ENCODE measurements at places on chromosomes 16 and 17.

DNA sequence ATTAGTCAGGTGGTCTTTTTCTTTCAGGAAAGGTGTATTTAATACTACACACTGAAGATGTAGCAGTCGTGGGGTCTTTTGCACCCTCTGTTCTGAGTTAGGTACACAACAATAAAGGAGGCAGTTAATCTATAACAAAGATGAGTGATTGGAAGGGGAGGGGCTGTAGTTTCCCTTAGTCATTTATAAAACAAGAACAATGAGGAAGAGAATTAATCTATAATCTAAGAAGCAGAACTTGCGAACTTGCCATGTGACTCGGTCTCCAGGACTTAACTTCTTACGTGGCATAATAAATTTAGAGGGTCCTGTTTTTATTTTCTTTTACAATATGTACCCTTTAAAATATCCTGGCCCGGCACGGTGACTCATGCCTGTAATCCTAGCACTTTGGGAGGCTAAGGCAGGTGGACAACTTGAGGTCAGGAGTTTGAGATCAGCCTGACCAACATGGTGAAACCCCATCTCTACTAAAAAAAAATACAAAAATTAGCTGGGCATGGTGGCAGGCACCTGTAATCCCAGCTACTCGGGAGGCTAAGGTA, 8.6 kb upstream of the APPBP2 start:
- DNase-seq: no peak

- DNase-seq: no peak
These were observed 289.7 kb upstream of the ZFHX3 start for GRCh38 chr16:73337373-73338296.

DNA sequence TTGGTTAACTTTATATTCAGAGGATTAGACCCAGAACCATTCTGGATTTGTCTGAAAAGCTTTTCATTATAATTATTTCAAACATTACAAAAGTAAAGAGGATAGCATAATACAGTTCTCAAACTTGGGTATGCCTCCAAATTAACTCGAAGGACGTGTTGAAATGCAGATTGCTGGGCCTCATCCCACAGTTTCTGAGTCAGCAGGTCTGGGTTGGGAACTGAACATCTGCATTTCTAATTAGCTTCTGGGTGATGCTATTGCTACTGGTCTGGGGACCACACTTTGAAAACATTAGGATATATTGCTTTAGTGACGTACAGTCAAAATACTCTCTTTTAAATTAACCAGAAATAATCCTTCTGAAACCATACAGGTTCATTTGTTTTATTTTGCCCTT, 10.0 kb downstream of the TPPP3 start:
- no peak for DNase-seq

DNA sequence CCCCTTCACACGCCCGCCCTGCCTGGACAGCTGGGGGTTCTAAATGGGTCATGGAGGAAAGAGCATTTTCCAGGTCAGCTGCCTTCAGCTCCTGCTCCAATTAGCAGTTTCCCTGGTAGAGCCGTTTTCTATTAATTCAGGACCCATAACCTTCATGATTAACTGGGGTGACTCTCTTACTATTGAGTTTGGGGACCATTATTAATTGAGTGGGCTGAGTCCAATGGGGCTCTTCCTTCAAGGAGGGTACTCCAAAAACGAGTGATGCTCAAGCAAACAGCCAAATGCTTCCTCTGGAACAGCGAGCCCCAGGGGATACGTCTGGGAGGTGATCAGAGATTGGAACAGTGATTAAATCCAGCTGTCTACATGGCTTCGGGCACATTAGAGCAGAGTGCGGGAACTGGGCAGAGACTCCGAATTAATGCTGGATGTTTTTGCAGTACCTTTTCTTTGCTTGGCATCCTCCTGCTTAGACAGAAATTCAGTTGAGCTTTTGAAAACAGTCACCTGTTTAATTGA, 68.1 kb upstream of the CACNG3 start:
- no peak for DNase-seq

- DNase-seq: no peak
These were observed 29.4 kb downstream of the C16orf87 start for GRCh38 chr16:46801428-46802049.

DNA sequence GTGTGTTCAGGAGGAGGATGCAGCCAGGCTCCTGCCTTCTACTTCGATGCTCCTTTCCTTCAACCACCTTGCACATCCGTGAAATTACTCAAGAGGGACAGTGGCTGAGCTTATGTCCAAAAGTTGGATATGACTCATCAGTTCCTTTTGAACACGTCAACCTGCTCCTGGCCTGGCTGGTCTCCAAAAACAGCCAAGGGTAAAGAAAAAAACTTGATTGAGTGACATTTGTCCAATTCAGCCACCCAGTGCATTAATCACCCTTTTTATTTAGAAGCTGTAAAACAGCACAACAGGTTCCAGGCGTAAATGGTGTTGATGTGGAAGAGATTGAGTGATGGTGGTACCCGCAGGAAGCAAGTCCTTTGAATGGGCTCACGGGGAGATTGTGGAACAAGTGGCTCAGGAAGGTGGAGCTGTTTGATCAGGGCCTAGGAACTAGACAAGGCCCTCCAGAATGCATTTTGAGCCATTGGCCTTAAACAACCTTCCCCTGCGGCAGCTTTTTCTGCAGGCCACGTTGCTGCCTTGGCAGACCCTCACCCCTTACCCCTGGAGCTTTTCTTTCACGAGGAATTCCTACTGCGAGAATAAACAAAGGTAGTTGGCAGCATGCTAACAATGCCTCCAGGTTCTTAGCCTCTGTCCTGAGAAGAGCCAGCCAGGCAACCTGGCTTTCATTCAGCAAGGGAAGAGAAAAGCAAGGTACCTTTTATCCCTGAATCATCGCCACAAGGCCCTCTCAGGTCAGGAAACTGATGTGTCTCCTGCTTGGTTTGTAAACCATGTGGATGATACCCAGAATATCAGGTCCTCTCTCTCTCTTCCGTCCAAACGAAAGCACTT, 173.3 kb upstream of the CACNG5 start:
- DNase-seq: no peak

- DNase-seq: no peak
These were observed 11.3 kb upstream of the NLK start for GRCh38 chr17:28031174-28031573.

DNA sequence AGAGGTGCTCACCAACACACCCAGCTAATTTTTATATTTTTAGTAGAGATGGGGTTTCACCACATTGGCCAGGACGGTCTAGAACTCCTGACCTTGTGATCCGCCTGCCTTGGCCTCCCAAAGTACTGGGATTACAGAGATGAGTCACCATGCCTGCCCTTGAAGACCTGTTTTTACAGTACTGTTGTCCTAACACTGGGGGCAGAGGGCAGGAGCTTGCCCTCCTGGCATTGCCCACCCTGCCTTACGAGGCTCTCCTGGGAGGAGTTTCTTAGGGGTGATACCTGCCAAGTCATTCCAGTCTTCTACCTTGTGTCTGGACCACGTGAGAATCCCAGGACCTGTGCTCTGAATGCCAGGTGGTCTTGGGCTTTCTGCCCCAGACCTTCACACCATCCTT, 2.7 kb downstream of the ASPSCR1 start:
- DNase-seq: no peak

- no peak for DNase-seq
These were observed 3.3 kb downstream of the PGAP3 start for GRCh38 chr17:39684369-39685192.

GRCh38 chr17:42519546-42520491, 16.2 kb upstream of the NAGLU start:
- no peak for DNase-seq

DNA sequence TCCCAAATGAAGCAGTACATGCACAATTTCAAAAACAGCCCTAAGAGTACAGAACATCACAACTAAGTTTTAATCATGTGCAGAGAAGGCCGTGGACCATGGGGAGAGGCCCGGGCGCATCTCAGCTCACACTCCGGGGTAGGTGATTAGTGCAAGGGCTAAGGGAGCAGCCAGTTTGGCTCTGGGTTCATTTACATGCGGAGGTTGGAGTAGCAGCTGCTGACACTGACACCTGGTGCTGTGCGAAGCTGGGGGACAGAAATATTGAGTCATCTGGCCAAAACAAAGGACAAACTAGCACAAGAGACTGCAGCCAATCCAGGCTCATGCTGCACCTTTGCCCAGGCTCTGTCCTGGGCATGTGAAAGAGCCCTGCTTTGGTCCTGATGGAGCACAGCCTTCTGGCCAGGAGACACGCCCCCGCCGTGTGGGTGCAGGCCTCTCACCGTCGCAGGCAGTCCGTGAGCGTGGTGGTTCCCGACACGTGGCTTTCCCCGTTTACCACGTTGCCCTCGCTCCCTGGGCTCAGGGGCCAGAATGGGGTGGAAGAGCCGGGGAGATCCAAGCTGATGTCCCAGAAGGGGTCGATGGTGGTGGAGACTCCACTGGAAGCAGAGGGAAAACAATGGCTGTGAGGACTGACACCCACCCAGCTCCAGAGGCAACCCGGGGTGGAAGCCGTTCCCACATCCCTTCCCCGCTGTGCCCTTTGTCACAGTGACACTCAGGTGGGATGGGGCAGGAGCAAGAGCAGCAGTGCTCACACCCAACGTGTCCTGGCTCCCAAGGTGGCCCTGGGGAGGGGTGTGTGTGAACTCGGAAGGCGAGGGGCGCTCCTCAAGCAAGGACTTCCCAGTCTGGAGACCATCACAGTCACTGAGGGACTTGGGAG, 31.9 kb downstream of the USP22 start:
- DNase-seq: no peak

- no peak for DNase-seq
These were observed 13.8 kb downstream of the ZP2 start for GRCh38 chr16:21197621-21198020.

DNA sequence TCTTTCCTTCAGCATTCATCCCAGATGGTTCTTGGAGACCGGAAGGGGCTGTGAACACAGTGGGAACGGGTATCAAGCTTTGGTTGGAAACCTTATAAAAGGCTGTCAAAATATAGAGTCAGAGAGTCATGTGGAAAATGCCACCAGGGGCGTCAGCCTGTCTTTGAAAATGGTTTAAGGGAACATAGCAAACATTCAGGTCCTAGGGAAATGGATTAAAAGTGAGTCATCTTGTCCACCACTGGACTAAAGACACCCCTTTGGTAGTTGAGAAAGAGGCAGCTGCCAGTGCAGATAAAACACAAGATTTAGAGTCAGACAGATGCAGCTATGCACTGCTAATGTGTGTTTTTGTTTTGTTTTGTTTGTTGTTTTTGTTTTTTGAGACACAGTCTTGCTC, 47.8 kb upstream of the BCO1 start:
- DNase-seq: no peak

GRCh38 chr17:4648741-4649140, 7.3 kb upstream of the ALOX15 start:
- DNase-seq: peak; percentile 42

- DNase-seq: no peak
These were observed 5.1 kb upstream of the SOX8 start for GRCh38 chr16:976389-976931.

GRCh38 chr17:34589120-34589965, 10.0 kb downstream of the TMEM132E start:
- no peak for DNase-seq

DNA sequence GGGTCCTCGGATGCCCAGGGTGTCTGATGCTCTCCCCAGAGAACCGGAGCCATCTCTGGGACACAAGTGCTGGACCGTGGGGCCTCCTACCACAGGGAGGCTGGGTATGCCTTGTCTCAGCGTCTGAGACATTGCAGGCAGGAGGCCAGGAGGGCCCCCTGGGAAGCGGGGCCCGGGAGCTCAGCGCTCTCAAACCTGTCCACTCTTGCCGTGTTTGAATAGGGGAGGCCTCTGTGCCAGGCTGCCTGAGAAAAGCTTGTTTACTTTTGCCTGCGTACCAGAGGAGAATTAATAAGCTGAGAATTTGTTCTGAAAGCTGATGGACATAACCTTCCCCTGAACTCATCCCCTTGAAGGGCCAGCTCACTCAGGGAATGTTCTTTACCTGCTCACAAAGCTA, 163.8 kb downstream of the NTN1 start:
- no peak for DNase-seq

GRCh38 chr16:1333854-1334700, 632 bp downstream of the BAIAP3 start:
- DNase-seq: no peak

DNA sequence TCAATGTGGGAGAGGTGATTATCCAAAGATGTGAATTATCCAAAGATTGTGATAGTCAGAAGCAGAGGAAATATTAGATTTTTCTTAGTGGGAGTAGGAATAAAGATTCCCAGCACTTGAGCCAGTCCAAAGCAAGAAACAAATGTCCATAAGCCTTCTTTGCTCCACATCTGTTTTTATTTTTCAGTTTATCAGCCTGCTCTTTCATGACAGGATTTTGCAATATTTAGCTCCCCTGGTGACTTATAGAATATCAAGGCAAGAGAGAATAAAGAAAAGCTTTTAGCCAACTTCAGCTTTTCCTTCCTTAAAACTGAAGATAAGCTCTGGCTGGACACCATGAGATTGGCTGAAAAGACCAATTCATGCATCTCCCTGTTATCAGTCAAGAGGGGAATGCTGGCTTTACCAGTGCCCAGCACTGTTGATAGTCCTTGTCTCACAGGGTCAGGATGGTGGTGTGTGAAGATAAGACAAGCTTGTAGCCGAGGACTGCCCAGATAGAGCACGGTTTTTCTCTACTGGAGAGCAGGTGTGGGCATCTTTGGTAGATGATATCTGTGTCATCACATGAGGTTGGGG, 706.5 kb downstream of the KCNJ2 start:
- no peak for DNase-seq

GRCh38 chr17:10117581-10118001, 80.8 kb downstream of the GAS7 start:
- DNase-seq: no peak

- DNase-seq: no peak
These were observed 621 bp downstream of the SDR42E1 start for GRCh38 chr16:82010649-82011048.

DNA sequence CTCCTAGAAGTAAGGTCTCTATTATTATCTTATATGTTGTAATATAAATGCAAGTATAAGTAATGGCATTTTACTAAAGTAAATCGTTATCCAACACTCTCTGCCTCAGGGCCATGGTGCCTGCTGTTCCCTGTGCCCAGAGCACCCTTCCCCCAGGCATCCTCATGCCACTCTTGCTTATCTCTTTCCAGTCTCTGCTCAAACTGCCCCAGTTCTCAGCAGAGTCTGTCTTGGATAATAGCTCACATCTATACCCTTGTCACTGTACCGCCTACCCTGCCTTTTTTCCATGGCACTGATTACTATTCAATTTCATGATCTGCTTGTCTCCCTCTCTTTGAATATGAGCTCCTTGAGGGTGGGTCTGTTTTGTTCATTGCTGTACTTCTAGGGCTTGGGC, 31.7 kb downstream of the CDH1 start:
- DNase-seq: no peak

DNA sequence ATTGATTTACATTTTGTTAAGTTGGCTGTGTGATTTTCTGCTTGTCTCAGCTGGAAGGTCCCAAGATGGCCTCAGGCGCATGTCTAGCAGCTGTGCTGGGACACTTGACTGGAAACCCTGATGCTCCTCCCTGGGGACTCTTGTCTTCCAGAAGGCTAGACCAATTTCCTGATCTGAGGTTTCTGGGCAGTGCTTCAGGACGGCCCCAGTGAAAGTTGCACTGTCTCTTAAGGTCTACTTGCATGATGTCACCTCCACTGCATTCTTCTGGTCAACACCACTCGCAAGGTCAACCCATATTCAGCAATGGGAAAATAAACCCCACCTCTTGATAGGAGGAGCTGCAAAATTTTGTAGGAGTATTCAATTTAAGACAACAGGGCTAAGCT, 116.0 kb downstream of the SALL1 start:
- DNase-seq: no peak

All from NCI-H1930 (cell line).